ENCODE measurements at places on chromosomes 13 and 19.

DNA sequence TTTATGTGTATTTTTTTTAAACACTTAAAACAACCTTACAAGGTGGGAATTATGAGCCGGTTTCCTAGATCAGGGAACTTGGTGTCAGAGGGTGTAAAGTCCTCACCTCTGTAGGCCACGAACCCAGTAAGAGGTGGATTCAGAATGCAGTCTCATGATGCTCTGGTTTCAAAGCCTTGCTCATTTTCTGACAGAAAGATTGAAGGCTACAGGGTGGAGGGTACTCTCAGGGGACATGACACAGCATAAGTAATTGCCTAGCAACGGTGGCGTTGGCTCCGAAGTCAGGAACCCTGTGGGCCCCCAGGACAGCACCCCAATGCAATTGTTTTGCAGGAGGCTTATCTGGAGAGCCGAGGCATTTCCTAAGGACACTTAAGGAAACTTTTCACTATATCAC lies 794.7 kb downstream of the EFNB2 start:
- DNase-seq = no peak

DNA sequence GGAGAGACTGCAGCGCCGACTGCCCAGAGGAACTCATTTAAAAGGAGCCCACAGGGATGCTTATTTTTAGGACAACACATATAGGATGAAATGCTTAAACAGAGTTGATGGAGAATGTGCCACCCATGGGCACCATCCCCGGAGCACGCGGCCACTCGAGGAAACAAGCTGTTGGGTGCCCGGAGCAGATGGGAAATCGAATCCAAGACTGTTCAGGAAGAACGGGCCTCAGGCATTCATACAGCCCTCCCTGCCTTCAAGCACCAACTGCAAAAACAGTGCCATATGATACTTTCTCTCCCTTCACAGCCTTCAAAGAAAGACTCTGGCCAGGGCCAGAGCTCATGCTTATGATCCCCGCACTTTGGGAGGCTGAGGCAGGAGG lies 40.2 kb downstream of the RAB20 start:
- no peak for DNase-seq

- DNase-seq = no peak
Measured at GRCh38 chr13:46490129-46490528, 62.8 kb upstream of the LRCH1 start.

GRCh38 chr13:110330491-110331011 lies 23.5 kb downstream of the COL4A2 start:
- no peak for DNase-seq
